ENCODE measurements at places on chromosomes 7 and 10. TPM values are rescaled to one million over a fixed set of nuclear protein-coding genes. Genes with fewer than 3 reads are reported as not detected.

DNA sequence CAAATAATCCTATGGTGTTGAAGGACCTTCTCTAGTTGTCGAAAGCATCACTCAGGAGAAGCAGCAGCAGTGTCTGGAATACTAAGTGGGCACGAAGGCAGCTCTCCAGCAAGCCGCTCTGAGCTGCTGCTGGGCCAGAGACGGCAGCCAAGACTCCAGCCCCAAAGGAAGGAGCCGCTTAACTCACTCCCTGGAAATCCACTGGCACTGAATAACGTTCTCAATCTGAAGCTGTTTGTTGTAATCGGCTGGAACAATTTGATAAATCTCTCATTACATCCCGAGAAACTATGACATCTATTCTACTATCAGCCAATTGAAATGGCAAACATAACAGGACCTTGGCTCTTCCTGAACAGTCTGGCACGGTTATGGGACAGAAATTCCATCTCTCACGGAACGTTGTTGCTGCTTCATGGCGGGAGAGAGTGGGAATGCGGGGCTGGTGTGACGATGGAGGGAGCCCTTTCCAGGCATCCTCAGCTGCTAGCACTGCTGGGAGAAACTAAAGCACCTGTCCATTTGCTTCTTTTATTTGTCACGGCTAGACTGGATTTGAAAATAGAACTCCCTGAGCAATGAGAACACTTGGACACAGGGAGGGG, 331.5 kb upstream of the RNF32 start:
- H3K27ac ChIP-seq, result no peak overlapping the region
- no peak overlapping the region for H3K4me3 ChIP-seq
- H3K36me3 ChIP-seq, result no peaks in the 10 kb centered on the region
- no peaks in the 10 kb centered on the region for H3K4me1 ChIP-seq
- DNase-seq, result no peak

DNA sequence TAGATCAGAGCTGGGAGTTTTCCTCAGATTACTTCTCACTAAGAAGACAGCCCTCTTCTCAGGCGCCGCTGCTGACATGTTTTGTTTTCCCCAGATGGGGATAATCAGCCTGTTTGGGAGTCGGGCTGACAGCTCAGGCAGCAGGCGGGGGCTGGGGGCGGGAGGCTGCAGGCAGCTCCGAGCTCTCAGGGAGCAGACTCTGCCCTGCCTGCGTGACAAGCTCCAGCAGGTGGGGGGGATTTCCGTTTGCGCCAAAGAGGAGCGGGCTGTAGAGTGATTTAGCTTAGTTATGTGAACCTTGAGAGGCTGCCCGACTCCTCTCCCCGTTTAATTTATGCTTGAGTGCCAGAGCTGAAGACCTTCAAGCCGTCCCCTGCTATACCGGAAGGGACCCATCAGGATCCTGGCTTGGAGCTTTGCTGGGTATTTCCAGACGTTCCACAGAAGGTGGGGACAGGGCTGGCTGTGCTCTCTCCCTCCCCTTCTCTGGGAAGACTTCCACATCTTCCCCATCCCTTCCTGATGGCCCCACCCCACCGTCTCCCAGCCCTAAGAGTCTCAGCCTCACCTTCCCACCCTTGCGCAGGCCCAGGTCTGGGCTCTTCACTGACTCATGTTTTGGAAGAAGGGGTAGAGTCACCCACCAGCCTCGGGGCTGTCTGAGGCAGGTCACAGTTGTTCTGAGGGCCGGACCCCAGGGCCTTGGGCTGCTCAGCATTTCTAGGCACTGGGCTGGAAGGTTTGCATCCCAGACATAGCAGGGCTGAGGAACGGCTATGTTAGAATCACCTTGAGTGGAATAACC, 24.7 kb upstream of the ADCYAP1R1 start:
- DNase-seq, result no peak
- H3K36me3 ChIP-seq, result no peaks in the 10 kb centered on the region
- no peaks in the 10 kb centered on the region for H3K27me3 ChIP-seq
- no peaks in the 10 kb centered on the region for H3K4me1 ChIP-seq

- no peaks in the 10 kb centered on the region for H3K27me3 ChIP-seq
- DNase-seq, result no peak
- no peaks in the 10 kb centered on the region for H3K4me1 ChIP-seq
Measured at GRCh38 chr7:36606153-36606975, 117.9 kb downstream of the AOAH start.

DNA sequence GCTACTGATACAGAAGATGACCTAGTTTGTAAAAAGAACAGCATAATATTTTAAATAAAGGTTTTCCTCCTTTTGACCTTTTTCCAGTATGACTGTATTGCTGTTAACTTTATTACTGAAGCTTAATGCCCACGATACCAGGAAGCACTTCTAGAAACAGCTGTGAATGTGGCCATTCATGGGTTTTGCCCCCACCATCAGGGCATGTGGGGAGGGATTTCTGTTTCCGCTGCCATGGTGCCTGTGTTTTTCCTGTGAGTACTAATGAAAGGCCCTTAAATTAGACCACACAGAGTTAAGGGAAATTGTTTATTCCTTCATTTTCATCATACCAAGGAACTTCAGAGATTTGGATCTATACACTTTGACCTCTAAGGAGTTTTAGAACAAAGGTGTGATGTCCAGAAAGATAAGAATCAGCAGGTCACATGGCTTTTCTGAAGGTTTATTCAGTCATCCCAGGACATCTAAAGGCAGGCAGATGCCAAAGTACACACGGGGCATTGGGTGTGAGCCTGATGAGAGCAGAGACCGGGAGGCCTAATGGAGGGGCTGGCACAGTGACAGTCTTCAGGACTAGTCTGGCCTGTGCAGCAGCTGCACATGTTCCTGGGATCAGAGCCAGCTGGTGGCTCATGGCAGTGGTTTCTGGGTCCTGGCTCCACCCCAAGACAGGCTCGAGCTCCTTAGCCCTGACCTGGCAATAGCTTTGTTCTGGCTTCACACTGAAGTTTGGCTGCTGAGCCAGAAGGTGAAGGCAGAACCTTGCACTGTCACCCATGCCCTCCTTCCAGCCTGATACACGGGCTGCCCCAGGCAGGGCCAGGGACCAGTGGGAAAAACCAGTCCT, 190.9 kb downstream of the REEP3 start:
- DNase-seq, result peak; percentile 92
- H3K36me3 ChIP-seq, result no peaks in the 10 kb centered on the region
- peaks cover 40% of the 10 kb centered on the region for H3K4me1 ChIP-seq
- no peak overlapping the region for H3K4me3 ChIP-seq

The WNT8B gene
- total RNA-seq, result not detected

The FKBP9 gene
- 113 TPM for total RNA-seq

DNA sequence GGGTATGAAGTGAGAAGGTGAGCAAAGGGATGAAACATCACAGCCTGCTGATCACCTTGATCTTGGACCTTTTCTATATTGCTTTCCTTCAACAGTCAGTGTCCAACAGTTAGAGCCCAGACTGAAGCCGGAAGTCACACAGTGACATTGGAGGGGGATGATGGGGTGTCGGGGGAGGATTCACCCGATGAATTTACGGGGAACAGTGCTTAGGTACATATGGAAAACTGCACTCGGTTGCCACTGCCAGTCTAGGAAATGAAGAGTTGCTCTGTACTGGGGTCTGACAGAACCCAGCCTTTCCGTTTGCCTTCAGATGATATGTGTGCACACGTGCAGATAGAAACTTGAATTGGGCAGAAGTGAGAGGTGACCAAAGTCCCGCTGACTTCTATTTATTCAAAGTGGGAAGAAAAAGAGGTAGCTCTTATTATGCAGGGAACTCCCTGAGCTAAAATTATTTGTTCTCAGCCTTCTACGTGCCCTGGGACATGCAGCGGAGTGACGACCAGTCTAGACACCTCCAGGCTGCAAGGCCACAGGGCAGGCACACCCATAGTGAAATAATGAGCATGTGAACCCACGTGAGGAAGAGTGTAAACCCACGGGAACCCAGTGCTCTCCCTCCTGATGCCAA, 107.2 kb upstream of the INHBA start:
- no peaks in the 10 kb centered on the region for H3K27me3 ChIP-seq
- no peaks in the 10 kb centered on the region for H3K36me3 ChIP-seq
- no peak overlapping the region for H3K27ac ChIP-seq
- H3K4me1 ChIP-seq, result no peaks in the 10 kb centered on the region
- H3K4me3 ChIP-seq, result no peak overlapping the region

DNA sequence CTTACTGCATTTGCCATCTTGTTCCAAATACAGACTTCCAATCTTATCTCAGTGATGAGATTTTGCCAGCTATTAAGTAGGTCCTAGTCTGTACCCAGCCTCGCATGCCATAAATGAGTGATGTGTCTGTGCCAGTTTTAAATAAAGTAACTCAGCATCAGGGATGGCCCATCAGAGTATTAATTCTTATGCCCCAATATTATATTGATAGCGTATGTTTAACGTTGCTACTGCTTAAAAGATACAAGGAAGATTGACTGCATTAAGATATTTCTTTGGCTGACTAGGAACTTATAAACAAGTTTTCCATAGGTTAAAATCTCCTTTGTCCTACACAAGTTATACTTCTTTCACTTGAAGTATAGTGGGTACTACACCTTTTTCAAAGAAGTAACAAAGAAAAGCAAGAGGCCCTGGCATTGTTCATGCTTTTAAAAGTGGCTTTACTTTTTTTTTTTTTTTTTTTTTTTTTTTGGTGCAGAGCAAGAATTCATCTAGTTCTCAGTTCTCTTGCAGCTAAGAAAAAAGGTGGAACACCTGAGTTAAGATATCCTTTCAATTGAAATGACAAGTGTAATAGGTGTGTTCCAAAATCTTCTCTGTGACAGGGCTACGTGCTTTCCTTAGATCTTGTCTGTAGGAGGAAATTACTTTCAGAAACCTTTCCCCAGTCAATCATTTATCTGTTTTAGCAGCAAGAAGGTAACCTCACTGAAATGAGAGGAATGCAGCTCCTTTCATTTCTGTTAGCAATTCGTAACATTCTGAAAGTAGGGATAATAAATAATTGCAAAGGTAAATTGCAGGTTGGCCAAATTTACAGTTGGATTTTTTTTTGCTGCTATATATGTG, 245.0 kb downstream of the CELF2 start:
- no peaks in the 10 kb centered on the region for H3K4me1 ChIP-seq
- H3K36me3 ChIP-seq, result peaks cover 85% of the 10 kb centered on the region
- no peak overlapping the region for H3K4me3 ChIP-seq

The PILRB gene
- 38.1 TPM for total RNA-seq

DNA sequence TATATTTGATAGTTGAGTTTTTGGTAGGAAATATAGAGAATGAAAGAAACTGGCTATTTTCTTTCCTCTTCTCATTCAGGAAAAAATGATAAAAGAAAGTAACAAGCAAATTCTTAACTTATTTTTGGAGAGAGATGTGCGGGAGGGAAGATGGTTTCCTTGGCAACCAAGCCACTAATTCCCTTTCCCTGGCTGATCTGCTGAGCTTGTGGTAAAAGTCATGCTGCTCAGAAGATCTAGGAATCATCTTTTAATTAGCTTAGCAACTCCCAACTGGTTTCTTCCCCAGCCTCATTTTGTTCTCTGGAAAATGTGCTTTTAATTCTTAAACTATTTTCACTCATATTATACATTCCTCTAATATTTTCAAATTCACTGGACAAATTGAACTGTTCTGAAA, 11.8 kb downstream of the UROS start:
- peaks cover 75% of the 10 kb centered on the region for H3K36me3 ChIP-seq
- no peaks in the 10 kb centered on the region for H3K27me3 ChIP-seq
- no peak for DNase-seq
- H3K4me1 ChIP-seq, result no peaks in the 10 kb centered on the region
- H3K4me3 ChIP-seq, result no peak overlapping the region

The WIPF3 gene
- total RNA-seq, result 0.67 TPM

GRCh38 chr7:134691546-134692343, 45.1 kb downstream of the BPGM start:
- no peak for DNase-seq
- H3K27ac ChIP-seq, result peak overlapping the region; percentile 51
- H3K4me1 ChIP-seq, result peaks cover 17% of the 10 kb centered on the region
- H3K36me3 ChIP-seq, result no peaks in the 10 kb centered on the region
- no peak overlapping the region for H3K4me3 ChIP-seq

- DNase-seq, result no peak
- no peaks in the 10 kb centered on the region for H3K36me3 ChIP-seq
- no peaks in the 10 kb centered on the region for H3K4me1 ChIP-seq
- no peak overlapping the region for H3K27ac ChIP-seq
- no peaks in the 10 kb centered on the region for H3K27me3 ChIP-seq
Measured at GRCh38 chr7:158520825-158521224, 66.8 kb downstream of the PTPRN2 start.

- no peaks in the 10 kb centered on the region for H3K4me1 ChIP-seq
- no peak for DNase-seq
- no peaks in the 10 kb centered on the region for H3K36me3 ChIP-seq
Measured at GRCh38 chr10:79454259-79454658, 8.8 kb upstream of the ZCCHC24 start.

The RNF148 gene
- 1.9 TPM for total RNA-seq

DNA sequence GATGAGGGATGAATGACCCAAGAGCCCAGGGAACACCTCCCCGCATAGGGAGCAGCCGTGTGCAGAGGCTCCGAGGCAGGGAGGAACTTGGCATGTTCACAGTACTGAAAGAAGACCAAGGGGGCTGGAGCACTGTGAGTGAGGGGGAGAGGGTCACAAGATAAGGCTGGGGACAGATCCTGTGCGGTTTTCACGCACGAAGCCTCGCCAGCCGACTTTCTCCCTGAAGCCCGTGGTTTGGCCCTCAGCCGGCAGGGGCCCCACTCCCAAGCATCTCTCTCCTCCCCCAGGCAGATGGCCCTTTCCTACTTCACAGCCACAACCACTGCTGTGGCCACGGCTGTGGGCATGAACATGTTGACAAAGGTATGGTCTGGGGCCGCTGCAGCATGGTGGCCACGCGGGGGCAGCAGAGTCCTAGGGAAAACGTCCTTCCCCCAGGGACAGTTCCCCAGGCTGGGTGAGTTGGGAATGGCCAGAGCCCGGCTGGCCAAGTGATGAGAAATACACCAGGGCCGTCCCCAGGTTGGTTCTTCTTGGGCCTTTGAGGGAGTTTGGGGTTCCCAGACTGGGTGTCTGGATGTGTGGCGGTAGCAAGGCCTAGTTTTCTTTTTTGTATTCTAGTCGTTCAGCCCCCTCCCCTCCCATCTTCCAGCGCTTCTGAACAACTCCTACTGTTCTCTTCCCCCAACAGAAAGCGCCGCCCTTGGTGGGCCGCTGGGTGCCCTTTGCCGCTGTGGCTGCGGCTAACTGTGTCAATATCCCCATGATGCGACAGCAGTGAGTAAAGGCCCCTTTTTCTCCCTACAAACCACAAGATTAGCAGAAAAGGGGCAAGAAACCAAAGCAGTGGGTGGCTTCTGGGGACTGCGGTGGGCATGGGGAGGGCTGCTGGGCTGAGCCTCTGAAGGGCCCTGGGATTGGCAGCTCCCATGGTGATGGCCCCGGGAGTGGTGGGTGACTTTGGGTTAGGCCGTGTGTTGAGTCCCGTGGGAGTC, 14.4 kb upstream of the WBP1L start:
- peaks cover 30% of the 10 kb centered on the region for H3K36me3 ChIP-seq
- no peak overlapping the region for H3K27ac ChIP-seq
- no peak overlapping the region for H3K4me3 ChIP-seq

- H3K36me3 ChIP-seq, result peaks cover 13% of the 10 kb centered on the region
- H3K27ac ChIP-seq, result no peak overlapping the region
- no peak for DNase-seq
- H3K4me3 ChIP-seq, result peak overlapping the region; percentile 98
- peaks cover 27% of the 10 kb centered on the region for H3K4me1 ChIP-seq
Measured at GRCh38 chr10:100911472-100911871, 1.3 kb upstream of the SLF2 start.
